Activated CD4-positive, alpha-beta T cell treated with anti-CD3 and anti-CD28 coated beads for 4 hours (primary cell): ENCODE measurements at places on chromosomes 5 and 9.

GRCh38 chr9:38708759-38709158, 11.2 kb downstream of the FAM240B start:
- DNase-seq: no peak

- no peak for DNase-seq
These were observed 107.6 kb upstream of the MPDZ start for GRCh38 chr9:13386935-13387733.

GRCh38 chr5:111945535-111945934, 188.5 kb upstream of the NREP start:
- no peak for DNase-seq

DNA sequence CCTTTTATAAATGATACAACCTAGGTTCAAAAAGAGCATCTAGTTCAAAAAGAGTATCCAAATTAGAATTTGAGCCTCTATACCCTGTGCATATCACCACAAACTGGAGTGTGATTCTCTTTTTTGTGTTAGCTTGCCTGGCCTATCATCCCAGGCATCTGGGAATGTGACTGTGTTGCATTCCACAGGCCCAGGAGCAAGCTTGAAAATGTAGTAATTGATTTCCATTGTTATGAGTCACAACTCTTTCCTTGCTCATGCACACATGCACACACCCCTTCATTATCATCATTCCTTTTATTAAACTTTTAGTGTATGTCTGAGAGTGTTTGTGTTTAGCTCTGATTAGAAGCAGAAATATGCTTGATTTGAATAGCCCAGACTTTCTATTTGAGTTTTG, 75.2 kb downstream of the FCHO2 start:
- DNase-seq: no peak

DNA sequence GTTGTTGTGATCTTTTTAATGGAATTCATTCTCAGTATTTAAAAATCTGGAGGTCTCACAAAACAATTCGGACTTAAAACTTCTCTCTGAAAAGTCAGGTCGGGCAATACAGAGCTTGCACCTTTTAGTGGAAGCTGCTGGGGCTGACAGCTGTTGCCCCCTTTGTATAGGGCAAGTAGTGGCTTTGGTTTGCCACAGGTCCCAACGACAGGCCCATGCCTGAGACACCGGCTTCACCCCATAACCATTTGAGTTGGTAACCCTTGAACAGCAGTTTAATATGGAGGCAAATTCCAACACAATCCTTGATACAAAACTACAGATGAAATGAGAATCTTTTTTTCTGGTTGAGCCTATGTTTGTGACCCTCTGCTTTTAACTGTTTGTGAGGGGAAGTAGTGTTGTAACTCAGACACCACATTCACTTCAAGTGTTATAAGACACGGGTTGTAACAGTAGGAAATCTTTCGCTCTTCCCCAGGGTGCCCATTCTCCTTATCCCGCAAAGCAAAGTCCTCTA, 752 bp upstream of the GLRX start:
- no peak for DNase-seq

DNA sequence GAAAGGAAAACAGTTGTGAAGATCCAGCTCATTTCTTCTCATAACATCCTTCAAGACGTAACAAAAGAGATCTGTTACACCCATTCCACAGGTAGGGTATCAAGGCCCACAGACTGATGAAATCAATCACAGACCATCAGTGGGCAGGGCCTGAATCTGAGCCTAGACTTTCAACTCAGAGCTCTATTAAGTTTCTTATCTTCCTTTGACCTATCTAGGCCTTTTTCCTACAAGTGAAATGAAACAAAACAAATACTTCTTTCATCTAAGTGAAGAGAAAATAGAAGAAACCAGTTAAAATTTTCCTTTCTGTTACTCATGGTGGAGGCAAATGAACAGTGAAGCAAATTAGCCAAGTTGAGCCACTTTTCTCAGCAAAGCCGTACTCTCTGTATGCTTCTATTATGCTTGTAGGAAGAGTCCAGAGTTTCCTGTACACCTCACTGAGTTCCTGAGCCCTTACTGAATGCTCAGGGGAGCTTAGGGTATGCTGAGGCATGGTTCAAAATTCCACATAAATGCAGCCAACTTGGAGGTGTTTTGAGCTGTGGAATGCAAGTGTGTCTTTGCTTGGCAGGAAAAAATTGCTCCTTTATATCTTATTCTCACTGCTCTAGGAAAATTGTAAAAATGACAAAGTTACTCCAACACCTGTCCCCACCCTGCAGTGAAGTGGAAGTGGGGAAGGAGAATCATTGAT, 91.9 kb downstream of the FEM1C start:
- DNase-seq: no peak

DNA sequence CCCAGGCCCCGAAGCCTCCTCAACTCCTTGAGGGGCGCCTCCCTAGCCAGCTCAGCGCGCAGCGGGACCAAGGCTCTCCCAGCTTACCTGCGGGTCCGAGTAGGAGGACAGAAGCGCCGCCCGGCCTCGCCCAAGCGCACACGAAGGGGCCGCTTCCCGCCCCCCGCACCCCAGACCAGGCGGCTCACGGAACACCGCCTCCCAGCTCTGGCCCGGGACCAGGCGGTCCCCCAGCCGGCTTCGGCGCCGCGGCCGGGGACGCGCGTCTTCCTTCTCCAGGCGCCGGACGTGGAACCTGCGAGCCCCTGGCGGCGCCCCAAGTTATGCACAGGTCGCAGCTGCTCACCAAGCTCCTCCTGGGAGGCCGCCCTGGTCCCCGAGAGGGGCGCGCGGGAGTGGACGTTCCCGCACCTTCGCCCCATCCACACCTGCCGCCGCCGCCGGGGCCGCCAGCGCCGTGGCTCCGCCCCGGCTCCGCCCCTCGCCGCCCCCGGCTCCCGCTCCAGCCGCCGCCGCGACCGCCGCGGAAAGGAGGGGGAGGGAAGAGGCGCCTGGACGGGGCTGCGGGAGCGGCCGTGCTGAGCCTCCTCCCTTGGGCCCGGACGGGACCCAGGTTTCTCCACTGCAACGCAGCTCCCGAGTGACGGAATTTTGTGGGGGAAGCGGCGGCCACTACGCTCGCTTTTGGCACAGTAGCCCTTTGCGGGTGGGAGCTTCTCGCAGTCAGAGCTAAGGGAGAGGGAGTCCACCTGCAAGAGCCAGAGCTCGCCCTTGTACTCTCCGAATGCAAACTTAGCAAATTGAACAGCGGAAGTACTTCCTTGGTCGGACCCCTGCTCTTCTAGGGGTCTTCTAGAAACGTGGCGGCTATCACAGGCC, 77.5 kb upstream of the IFNE start:
- peak; percentile 50 for DNase-seq

GRCh38 chr9:37961351-37961750, 57.4 kb upstream of the SLC25A51 start:
- no peak for DNase-seq

- no peak for DNase-seq
These were observed 7.0 kb upstream of the WHRN start for GRCh38 chr9:114511978-114512874.

- no peak for DNase-seq
These were observed 171.6 kb downstream of the RASEF start for GRCh38 chr9:82891321-82891720.

- DNase-seq: no peak
These were observed 818.6 kb downstream of the CDH18 start for GRCh38 chr5:19169426-19169825.

DNA sequence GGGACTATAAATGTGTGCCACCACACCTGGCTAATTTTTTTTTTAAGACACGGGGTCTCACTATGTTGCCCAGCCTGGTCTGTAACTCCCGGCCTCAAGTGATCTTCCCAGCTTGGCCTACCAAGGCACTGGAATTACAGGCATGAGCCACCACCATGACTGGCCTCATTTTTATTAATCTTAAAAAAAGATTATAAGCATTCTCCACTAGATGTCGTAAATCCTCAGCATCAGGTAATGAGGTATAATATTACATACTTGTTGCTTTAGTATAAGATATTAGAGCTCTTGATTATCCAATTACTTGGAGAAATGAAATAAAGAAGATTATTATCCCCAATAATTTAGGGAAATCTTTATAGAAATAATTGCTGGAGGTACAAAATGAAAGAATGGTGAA, 78.2 kb upstream of the HTR1A start:
- no peak for DNase-seq

- DNase-seq: no peak
These were observed 222.4 kb downstream of the CTNND2 start for GRCh38 chr5:11681796-11682195.

DNA sequence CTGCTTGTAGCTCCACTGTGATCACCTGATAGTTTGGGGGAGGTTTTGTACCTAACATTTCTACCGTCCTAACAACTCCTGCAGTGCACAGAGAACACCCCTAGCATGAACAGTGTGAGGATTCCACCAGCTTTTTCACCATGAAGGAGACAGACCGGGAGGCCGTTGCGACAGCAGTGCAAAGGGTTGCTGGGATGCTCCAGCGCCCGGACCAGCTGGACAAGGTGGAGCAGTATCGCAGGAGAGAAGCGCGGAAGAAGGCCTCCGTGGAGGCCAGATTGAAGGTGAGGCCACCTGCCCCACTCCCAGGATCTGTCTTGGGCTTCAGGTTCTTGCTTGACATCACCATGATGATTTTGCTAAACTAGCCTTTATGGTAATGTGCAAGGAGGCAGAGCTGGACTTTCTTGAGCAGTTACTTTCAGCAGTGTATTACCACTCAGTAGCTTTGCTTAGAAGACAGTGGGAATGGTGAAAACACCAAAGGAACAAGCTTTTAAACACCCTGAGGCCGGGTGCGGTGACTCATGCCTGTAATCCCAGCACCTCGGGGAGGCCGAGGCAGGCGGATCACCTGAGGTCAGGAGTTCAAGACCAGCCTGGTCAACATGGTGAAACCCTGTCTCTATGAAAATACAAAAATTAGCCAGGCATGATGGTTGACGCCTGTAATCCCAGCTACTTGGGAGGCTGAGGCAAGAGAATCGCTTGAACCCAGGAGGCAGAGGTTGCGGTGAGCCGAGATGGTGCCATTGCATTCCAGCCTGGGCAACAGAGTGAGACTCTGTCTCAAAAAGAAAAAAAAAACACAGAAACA, 3.3 kb downstream of the EXOC3 start:
- no peak for DNase-seq

DNA sequence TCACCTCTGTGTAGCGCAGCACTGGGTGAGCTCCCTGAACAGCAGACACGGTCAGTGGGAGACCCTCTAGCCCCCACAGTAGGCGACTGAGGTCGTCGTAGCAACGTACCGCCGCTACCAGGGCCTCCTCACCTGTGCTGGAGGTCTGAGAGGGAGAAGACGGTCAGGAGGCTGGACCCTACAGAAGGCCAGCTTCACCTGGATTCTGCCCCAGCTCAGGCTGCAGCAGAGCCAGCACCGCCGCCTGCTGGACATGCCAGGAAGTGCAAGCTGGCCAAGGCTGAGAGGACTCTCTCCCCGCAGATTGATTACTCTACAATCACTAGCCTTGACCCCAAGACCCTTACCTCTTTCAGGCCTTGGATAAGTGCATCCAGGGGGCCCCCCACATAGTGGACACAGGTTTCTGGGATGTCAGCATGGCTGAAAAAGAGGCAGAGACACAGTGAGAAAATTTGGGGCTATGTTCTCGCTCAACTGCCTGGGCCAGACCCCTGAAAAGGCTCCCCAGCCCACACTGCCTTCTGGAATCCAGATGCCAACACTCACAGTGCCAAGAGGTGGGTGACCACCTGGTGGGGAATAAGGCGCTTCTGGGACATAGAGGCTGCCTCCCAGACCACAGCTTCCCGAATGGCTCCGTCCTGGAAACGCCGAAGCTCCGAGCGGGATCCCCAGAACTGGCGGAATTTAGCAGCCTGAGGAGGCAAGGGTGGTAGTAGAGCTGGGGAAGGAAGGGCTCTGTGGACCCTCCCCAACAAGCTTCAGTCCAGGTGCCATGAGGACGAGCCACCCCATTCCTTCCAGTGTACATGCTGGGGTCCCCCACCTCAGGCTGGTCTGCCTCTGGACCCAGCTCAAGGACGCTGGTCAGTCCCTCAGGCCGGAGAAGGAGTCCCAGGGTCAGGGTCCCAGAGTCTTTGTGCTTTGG, 6.9 kb downstream of the NOL6 start:
- peak; percentile 65 for DNase-seq

DNA sequence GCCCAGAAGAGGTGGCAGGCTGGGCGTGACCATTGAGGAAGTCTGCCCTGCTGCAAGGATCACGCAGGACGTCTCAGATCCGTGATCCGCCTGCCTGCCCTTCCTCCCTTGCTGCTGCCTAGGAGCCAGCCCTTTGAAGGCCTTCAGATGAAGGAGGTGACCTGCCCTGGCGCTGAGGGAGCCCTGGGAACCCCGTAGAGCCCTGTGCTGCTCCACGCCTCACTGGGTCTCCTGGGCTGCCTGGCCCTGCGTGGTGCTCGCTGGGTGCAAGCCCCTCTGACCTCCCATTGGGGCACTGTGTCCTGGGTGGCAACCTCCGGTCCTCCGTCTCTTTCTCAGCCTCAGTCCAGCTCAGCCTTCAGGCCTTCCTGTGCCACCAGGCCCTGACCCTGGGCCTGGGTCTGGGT, 295.3 kb upstream of the IRX4 start:
- no peak for DNase-seq

DNA sequence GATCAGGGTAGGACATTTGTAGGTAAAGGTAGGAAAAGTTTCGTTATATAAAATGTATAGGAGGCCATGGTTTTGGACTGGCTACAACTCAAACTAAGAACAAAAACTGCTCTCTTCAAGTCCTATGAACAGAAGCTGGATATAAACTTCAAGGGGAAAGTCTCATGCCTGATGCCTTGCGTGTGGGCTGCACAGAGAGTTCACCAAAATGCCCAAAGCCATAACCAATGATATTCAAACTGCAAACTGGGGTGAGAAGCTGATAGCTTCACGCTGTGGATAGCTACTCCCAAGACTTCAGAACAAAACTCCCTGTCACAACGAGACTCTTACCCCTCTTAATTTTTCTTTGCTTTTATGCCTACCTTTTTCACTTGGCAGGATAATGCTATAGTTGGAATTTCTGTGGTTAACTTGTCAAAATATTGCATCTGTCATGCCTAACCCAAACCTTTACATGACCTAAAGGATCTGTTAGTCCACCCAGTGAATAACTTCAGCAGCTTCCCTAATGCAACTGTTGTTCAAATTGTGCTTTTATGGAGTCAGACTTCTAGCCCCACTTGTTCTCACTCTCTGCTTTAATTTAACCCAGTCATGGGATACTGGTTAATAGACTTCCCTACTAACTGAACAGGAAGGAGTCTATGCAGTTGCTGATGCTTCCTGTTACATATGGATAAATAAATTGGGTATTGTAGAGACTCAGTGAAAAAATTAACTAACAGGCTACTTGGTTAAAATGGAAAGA, 71.9 kb downstream of the SFXN1 start:
- DNase-seq: no peak

DNA sequence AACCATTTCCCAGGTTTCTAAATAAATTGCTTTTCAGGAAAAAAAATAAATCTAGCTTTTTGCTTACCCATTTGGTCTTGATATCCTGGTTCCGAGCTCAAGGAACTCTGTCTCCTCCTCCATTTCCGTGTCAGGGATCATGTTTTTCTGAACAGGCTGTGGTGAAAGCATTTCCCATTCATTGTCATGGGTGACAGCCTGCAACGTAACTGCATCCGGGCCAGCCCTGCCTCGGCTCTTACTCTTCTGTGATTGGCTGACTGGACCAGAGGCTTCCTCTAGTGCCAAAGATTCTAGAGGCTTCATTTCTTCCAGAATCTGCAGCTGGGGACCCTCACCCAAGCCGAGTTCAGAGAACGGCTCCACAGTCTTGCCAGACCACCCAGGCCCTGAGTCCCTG, 61.0 kb upstream of the PCA3 start:
- no peak for DNase-seq
